ENCODE measurements at places on chromosomes 7 and 10.

GRCh38 chr7:113550966-113551365 lies 367.8 kb downstream of the PPP1R3A start:
- DNase-seq: no peak

GRCh38 chr7:131244259-131244852 lies 83.3 kb upstream of the MKLN1 start:
- peak; percentile 17 for DNase-seq

GRCh38 chr7:5177060-5177459 lies 13.0 kb upstream of the WIPI2 start:
- peak; percentile 40 for DNase-seq

GRCh38 chr7:70736715-70737460 lies 395.1 kb upstream of the GALNT17 start:
- DNase-seq: no peak

- DNase-seq: no peak
These were observed 92.4 kb upstream of the PIK3CG start for GRCh38 chr7:106772655-106773108.

DNA sequence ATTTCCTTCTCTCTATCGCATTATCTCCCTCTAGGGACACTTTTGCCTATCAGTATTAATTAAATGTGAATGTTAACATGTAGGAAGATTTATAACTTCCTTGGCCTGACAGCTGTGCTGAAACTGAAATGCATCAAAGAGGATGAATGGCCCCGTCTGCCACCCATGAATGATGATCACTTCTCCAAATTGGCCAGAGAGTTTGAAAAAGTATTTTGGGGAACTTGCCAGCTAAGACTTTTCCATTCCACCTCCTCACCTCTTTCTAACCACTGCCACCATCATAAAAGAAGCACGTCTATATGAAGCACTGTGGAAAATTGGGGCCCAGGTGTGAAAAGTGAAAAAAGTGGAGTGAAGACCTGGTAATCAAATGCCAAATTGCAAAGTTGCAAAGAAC lies 25.4 kb upstream of the ST8SIA6 start:
- DNase-seq: no peak

DNA sequence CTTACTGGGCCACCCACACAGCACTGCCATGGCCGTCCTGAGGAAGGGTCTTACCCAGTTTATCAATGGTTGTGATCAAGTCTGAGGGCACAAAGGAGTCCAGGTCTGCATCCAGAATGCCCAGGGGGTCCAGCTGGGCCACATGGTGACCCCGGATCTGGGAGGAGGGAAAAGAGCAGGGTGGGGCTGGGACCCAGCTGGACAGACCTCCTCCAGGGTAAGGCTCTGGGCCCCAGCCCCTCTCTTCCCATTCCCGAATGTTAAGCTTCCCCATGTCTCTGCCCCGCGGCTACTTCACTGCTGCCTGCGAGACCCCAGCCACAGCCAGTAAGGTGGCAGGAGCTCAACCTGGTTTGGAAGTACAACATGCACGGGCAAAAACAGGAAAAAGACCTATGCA lies 9.5 kb downstream of the OGDHL start:
- no peak for DNase-seq

DNA sequence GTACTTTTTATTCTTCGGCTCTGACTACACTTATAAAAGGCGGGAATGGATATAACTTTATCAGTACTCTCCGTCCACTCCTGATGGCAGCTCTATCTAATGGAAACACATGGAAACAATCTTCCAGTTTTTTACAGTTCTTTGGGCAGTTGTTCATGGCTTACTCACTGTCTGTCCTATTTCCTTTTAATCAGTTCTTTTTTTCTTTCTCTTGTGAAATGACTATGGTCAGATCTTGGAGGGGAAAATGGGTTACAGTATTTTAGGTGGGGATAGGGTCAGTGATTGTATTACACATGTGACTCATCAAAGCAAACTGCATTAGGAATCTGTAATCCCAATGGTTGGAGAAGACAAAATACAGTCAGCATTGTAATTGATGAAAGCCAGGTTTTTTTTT lies 112.4 kb downstream of the BICC1 start:
- DNase-seq: no peak

GRCh38 chr7:153388611-153389010 lies 629.1 kb downstream of the ACTR3B start:
- DNase-seq: no peak

DNA sequence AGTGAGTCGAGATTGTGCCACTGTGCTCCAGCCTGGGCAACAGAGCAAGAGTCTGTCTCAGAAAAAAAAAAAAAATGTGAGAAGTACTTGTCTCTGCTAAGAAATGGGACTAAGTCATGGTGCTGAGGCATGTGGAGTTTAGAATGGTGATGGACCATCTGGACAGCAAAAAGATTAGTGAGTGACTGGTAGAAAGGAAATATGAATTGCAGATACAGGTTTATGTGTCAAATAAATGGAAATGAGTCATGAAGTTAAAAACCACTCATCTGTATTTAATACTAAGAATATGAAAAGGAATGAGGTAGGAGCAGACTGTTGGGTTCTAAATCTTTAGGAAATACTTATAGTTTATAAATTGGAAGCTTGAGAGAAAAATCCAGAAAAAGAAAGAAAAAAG lies 625.7 kb upstream of the ANKRD30A start:
- no peak for DNase-seq

- no peak for DNase-seq
These were observed 306.3 kb downstream of the C7orf25 start for GRCh38 chr7:42605406-42606192.

- no peak for DNase-seq
These were observed 66.8 kb upstream of the ASAH2 start for GRCh38 chr10:50318129-50318528.

- no peak for DNase-seq
These were observed 136.2 kb upstream of the KCNMA1 start for GRCh38 chr10:77773631-77774426.

DNA sequence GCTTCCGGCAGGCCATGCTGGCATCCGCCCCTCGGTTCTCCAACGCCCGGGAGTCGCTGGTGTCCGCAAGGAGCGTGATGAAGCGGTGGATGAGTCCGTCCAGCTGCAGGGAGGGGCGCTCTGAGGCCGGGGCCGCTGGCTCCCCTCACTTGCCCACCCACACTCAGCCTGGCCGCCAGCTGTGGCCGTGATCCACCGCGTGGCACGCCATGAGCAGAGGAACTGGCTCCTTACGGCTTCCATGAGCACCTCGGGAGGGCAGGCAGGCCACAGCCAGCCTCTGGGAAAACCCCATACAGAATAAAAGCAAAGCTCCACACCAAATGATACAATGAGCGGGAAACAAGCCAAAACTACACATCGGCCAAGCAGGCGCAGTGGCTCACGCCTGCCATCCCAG lies 15.5 kb upstream of the MICALL2 start:
- DNase-seq: no peak

GRCh38 chr7:91020636-91021385 lies 243.4 kb upstream of the FZD1 start:
- DNase-seq: no peak

All from transverse colon (tissue), 4 donors.